ENCODE measurements at places on chromosomes 7 and 10.

DNA sequence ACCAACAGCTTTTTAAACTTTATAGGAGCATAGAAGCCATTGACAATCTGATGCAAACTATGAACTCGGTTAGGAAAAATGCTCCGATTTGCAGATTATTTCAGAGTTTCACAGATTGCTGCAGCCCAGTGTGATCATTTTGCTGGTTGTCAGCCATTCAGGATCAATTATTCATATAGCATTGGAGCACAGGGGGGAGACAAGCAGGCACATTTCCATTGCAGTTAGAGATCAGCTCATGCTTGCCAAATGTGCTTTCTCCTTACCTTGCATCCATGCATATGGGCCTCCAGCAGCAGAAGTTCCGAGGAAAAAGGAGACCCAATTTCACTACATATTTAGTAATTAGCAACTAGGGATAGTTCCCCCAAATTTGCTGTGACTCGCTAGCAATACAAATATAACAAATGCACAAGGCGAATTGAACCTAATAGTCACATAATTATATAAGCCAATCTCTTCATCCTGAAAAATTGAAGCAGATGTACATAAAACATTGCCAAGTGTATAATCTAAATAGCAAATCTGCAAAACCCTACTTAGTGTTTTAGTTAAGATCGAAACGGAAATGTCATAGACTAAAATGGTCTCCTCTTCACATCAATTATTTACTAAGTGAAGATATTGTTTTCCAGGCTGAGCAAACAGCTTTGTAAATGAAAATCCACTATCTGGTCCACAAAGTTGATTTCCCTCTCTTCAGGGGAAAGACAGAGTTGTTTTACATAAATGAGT lies 49.5 kb upstream of the RSU1 start:
- DNase-seq, result no peak

- no peak for DNase-seq
Measured at GRCh38 chr7:117283779-117284178, 39.1 kb downstream of the WNT2 start.

- no peak for DNase-seq
Measured at GRCh38 chr7:100221231-100221718, 1.5 kb downstream of the PVRIG start.

- no peak for DNase-seq
Measured at GRCh38 chr7:131595699-131596098, 39.3 kb upstream of the PODXL start.

DNA sequence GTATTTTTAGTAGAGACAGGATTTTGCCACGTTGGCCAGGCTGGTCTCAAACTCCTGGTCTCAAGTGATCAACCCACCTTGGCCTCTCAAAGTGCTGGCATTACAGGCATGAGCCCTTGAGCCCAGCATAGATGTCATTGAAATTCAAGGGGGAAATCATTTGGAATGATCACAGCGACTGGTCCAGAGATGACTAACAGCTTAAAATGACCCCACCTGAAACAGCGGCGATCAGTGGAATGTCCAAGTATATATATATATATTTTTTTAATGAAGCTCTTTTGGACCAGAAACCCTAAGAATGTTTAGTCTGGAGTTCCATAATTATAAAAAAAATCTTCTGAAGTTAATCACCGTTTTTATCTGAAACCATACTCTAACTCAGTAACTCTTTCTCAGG lies 12.5 kb upstream of the AKR1E2 start:
- no peak for DNase-seq

DNA sequence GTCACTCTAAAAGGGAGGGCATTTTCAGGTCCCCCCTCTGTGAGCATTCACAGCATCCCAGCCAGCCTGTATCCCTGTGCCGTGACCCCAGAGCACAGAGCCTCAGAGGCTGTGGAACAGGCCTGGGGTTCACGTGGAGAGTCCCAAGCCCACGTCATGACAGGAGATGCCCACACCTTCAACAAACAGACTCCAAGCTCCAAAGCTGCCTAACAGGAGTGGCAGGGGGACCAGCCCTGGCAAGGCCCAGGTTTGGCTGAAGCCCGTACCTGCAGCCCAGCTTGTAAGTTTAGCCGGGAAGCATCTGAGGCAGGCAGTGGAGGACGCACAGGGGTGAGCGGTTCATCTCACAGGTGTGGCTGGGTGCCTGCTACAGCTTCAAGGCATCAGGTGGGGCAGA lies 33.5 kb downstream of the LHPP start:
- DNase-seq, result no peak

DNA sequence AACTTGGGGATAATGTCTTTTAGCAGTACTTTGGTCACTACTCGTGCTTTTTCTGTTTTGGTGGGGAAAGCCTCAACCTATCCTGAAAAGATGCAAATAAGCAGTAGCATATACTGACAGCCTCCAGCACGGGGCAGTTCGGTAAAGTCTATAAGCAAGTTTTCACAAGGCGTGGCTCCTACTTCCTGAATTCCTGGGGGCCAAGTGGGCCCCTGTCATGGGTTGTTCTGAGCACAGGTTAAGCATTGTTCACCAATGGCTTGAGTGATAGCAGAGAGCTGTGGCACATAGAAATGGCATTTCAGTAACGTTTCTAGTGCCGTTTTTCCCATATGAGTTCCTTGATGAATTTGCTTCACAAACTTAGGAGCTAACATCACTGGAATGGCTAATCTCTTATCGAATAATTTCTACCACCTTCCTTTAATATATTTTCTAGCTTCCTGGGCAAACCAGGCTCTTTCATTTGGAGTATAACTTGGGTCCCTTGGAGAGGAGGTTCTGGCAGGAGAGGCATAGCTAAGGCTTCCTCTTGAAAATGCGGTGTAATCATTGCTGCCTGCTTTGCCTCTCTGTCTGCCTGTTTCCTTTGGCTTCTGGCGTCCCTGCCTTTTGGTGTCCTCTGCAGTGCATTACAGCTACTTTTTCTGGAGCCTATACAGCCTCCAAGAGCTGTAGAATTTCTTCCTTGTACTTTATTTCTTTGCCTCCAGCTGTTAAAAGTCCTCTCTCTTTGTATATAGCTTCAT lies 11.7 kb upstream of the ZNF239 start:
- DNase-seq, result no peak

DNA sequence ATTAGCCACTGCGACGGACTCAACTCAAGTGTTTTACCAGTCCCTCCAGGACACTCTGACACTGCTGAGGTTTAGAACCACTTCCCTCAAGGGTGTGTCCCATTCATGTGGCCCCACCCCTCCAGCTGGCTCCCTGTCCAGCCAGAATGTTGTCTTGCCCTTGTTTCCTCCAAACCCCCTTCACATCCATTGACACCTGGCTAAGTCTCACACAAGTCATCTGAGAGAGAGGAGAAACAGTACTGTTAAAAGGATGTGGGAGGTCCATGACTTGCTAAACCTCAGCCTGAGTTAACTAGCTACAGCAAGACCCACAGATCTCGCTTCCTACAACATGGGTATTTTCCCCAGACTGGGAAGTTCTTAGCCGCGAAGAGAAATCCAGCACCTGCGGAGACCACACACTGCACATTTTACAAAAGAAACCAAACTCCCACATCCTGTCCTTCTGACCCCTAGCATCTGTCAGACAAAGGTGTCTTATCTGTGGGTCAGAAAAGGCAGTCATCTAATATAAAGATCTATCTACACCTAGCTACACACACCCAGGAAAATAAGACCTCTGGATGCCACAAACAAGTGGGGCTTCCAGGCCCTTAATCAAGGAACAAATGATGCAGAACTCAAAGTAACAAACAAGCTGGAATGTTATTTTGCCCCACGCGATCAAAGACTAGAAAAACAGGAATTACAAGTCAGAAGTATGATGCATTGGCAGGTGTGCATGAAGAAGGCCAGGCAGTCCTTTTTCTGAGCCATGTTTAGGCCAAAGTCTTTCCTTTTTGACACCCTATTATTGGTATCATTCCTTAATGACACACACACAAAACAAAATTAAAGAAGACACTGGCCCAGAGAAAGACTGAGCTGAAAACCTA lies 13.9 kb downstream of the OSBPL3 start:
- DNase-seq, result peak; percentile 27

- peak; percentile 64 for DNase-seq
Measured at GRCh38 chr7:128121711-128122530, 90.7 kb upstream of the LRRC4 start.

- no peak for DNase-seq
Measured at GRCh38 chr10:972763-973162, 15.5 kb upstream of the GTPBP4 start.

DNA sequence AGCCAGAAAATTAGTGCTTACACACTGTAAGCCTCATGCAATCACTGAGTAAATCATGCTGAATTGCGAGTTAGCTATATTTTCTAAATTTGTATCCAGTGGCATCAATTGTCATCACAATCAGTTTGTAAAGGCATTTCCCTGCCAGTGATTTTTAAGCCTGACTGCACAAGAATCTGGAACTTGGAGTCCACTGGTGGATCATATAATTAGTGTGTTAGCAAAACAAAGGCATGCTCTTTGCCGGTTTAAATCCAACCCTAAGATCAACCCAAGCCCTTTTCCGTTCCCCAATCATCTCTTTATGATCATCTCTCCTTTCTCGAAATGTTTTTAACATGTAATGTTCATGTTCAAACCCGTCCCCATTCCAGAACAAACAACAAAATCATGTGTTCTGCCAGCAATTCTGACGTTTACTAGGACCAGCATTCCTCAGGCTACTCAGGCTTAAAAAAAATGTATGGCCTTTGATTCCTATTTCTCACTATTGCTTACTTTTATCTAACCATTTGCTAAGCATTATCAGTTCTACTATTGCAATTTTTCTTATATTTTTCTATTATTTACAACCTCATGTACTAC lies 649.2 kb downstream of the SORCS1 start:
- no peak for DNase-seq

- peak; percentile 81 for DNase-seq
Measured at GRCh38 chr10:102335184-102335583, 60.3 kb upstream of the NFKB2 start.

DNA sequence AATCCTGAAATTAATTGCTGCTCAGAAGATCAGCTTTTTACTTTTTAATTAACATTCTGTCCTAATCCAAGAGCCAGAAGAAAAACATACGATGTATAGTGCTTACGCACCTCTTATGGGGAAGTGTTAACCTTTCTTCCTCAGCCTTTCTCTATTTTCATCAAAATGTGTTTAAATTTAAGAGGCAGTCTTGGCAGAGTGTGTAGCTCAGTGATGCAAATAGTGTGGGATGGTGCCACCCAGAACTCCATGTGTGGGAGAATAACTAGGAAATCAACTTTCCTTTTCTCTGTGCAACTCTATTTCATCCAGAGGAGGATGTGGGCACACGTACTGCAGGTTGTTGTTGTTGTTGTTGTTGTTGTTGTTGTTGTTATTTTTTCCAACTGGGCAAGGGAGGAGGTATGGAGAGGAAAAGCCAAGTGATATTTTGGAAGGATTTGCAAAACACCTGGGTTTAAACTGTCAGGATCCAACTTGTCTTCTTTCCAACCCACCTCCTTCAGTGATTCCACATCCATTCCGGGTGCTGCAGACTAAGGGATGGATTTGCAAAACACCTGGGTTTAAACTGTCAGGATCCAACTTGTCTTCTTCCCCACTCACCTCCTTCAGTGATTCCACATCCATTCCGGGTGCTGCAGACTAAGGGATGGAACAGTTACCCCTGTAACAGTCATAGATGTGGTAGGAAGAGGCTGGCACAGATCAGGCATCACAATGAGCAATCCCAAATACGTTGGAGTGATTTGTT lies 19.8 kb downstream of the ELMO1 start:
- DNase-seq, result no peak

DNA sequence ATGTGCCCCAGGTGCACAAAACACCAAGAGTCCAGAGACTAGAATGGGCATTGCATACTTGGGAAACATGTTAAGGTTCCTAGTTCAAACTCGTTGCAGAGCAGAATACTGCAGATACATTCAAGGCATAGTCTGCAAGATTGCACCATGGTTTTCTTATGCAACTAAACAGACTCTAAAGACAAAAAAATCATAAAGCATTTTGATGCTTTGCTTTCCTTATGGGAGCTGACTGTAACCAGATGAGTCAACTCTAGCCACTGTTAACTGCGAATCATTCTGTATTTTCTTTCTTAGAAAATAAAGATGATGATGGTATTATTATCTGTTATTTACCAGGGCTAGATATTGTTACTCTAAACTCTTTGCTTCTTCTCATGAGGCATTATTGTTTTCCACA lies 19.7 kb downstream of the TRUB1 start:
- DNase-seq, result no peak

GRCh38 chr10:49407552-49408137 lies 11.8 kb upstream of the DRGX start:
- peak; percentile 76 for DNase-seq

- DNase-seq, result no peak
Measured at GRCh38 chr10:66837990-66838389, 87.8 kb upstream of the LRRTM3 start.

DNA sequence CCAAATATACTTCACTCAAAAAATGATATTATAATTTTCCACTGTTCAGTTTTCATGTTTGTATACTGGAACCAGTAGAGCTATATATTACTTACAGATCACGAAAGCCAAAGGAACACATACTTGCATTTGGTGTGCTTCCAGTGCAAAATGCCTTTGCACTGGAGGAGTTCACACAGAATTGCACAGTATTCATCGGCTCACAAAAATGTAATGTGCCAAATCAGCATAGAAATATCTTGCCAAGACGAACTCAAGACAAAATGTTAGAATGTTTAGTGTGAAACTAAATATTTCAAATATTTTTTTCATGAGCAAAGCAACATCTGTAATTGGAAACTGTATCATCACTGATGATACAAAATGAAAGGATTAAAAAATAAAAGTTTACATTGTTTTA lies 646.2 kb upstream of the SEMA3D start:
- DNase-seq, result no peak

- DNase-seq, result no peak
Measured at GRCh38 chr7:64544010-64544409, 18.9 kb downstream of the ZNF680 start.

DNA sequence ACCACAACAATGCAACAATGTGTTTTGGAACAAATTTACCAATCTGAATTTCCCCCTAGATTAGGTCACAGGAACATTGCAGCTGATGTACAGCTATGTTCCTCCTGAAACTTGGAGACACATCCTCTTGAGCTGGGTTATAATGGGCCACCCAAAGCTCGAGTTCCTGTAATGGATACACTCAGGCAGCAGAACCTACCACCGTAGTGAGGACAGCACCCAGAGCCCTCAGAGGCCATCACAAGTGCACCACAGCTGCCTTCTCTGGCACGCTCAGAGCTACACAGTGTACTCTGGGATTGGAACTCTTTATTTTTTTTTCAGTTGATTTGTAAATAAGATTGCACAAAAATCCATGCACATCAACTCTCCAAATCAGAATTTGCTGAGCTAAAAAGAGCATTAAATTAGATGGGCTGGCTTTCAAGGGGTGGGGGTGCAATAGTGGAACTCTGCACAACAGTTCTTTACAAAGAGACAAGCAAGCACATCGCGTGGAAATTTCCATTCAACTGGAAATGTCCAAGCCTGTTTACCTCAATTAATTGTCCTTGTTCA lies 56.7 kb downstream of the EGFR start:
- peak; percentile 77 for DNase-seq

GRCh38 chr10:131698986-131699385 lies 201.8 kb upstream of the PPP2R2D start:
- no peak for DNase-seq
